Activated CD8-positive, alpha-beta T cell treated with anti-CD3 and anti-CD28 coated beads for 36 hours (primary cell): ENCODE measurements at places on chromosomes 3 and 15. TPM values are rescaled to one million over a fixed set of nuclear protein-coding genes. Genes with fewer than 3 reads are reported as not detected.

DNA sequence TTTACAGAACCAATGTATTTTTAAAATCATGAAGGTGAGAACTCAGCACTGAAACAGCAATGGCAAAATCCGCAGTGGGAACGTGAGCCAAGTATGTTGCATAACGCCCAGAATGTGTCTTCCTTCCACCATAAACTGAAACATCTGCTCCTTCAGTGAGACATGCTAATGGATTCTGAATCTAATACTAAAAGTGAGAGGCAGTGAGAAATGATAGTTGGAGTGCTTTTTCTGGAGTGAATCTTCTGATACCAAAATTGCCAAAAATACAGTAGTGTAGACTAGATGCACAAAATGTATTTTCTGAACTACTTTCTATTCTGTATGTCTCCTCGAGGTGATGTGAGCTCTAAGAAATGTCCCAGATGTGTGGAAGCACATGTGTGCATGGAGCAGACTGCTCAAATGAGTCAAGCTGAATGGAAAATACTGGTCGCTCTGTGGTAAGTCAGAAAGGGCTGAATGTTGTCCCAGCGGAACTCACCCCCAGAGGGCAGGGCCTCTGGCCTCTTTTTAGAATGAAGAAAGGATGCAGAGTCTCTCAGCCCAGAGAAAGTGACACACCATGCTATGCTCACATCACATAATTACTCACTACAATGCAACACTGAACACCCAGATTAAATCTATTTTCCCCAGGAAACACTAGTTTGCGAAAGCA, 73.0 kb downstream of the ATP10A start:
- no peaks in the 10 kb centered on the region for H3K27me3 ChIP-seq
- DNase-seq: peak; percentile 80
- peaks cover 1% of the 10 kb centered on the region for H3K36me3 ChIP-seq
- peaks cover 54% of the 10 kb centered on the region for H3K4me1 ChIP-seq
- peak overlapping the region; percentile 33 for H3K27ac ChIP-seq
- H3K4me3 ChIP-seq: no peak overlapping the region

The TPRG1 gene
- 3.0 TPM for total RNA-seq

- H3K27ac ChIP-seq: no peak overlapping the region
- H3K36me3 ChIP-seq: no peaks in the 10 kb centered on the region
- H3K4me1 ChIP-seq: peaks cover 31% of the 10 kb centered on the region
- H3K27me3 ChIP-seq: no peaks in the 10 kb centered on the region
- H3K4me3 ChIP-seq: no peak overlapping the region
These were observed 324.3 kb downstream of the CHST2 start for GRCh38 chr3:143443851-143444331.

GRCh38 chr3:6921066-6921465, 60.2 kb downstream of the GRM7 start:
- DNase-seq: no peak
- H3K4me3 ChIP-seq: no peak overlapping the region
- no peak overlapping the region for H3K27ac ChIP-seq
- H3K36me3 ChIP-seq: no peaks in the 10 kb centered on the region
- H3K4me1 ChIP-seq: no peaks in the 10 kb centered on the region

- DNase-seq: no peak
- H3K4me3 ChIP-seq: no peak overlapping the region
- no peaks in the 10 kb centered on the region for H3K36me3 ChIP-seq
- H3K27ac ChIP-seq: no peak overlapping the region
- H3K4me1 ChIP-seq: peaks cover 14% of the 10 kb centered on the region
These were observed 73.3 kb upstream of the AKAP13 start for GRCh38 chr15:85306946-85307686.

- no peak overlapping the region for H3K4me3 ChIP-seq
- peaks cover 8% of the 10 kb centered on the region for H3K36me3 ChIP-seq
- H3K4me1 ChIP-seq: peaks cover 13% of the 10 kb centered on the region
These were observed 76.2 kb downstream of the CCK start for GRCh38 chr3:42189736-42190135.

DNA sequence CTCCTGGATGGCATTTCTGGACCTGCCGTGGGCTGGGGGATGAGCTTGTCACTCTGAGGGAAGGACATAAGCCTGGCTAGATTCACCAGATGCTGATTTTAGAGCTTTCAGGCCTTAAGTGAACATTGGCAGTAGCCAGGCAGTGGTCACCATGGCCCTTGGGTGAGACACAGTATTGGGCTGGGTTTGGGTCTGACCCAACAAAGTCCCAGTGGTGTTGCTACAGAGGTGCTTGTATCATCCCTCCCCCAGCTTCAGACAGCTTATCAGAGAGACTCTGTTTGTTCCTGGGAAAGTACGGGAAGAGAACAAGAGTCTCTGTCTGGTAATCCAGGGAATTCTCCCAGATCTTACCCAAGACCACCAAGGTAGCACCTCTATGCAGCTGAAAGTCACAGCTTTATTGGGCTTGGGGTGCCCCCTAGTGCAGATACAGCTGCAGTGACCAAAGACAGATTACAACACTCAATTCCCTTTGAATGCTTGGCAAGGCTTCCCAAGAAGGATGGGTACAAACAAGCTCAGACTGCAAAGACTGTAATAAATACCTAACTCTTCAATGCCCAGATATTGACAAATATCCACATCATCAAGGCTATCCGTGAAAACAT, 9.8 kb upstream of the RUVBL1 start:
- H3K4me3 ChIP-seq: no peak overlapping the region
- H3K36me3 ChIP-seq: no peaks in the 10 kb centered on the region
- H3K4me1 ChIP-seq: no peaks in the 10 kb centered on the region
- no peak overlapping the region for H3K27ac ChIP-seq
- H3K27me3 ChIP-seq: no peaks in the 10 kb centered on the region

- H3K4me1 ChIP-seq: peaks cover 74% of the 10 kb centered on the region
- DNase-seq: no peak
- no peaks in the 10 kb centered on the region for H3K27me3 ChIP-seq
- H3K36me3 ChIP-seq: peaks cover 12% of the 10 kb centered on the region
- no peak overlapping the region for H3K4me3 ChIP-seq
These were observed 65.9 kb upstream of the ARHGEF3 start for GRCh38 chr3:56867671-56868070.

DNA sequence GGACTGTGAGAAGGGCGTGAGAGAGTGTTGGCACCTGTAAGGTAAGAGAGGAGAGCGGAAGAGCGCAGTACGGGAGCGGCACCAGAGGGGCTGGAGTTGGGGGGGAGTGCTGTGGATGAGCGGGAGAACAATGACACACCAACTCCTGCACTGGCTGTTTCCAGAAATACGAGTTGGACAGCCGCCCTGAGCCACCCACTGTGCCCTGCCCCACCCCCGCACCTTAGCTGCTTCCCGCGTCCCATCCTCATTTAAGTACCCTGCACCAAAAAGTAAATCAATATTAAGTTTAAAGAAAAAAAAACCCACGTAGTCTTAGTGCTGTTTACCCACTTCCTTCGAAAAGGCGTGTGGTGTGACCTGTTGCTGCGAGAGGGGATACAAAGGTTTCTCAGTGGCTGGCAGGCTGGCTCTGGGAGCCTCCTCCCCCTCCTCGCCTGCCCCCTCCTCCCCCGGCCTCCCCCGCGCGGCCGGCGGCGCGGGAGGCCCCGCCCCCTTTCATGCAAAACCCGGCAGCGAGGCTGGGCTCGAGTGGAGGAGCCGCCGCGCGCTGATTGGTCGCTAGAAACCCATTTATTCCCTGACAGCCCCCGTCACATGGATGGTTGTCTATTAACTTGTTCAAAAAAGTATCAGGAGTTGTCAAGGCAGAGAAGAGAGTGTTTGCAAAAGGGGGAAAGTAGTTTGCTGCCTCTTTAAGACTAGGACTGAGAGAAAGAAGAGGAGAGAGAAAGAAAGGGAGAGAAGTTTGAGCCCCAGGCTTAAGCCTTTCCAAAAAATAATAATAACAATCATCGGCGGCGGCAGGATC, at the start of gene SOX2:
Gene SOX2, plus strand, starts transcription at position 601 of the 811 bp plus-strand sequence. CDS start 436 bp downstream, outside the sequence.
- no peak within 1 kb of the TSS for H3K4me3 ChIP-seq
- peaks cover 5% of the 10 kb centered on the region for H3K4me1 ChIP-seq
- H3K36me3 ChIP-seq: peaks cover 3% of the 10 kb centered on the region
- H3K27ac ChIP-seq: no peak within 1 kb of the TSS
- no peak for DNase-seq
- H3K27me3 ChIP-seq: peaks cover 51% of the 10 kb centered on the region

- no peak overlapping the region for H3K4me3 ChIP-seq
- H3K27ac ChIP-seq: no peak overlapping the region
- no peaks in the 10 kb centered on the region for H3K27me3 ChIP-seq
- peaks cover 69% of the 10 kb centered on the region for H3K4me1 ChIP-seq
- H3K36me3 ChIP-seq: peaks cover 33% of the 10 kb centered on the region
These were observed 51.6 kb upstream of the ACKR4 start for GRCh38 chr3:132545471-132545870.

DNA sequence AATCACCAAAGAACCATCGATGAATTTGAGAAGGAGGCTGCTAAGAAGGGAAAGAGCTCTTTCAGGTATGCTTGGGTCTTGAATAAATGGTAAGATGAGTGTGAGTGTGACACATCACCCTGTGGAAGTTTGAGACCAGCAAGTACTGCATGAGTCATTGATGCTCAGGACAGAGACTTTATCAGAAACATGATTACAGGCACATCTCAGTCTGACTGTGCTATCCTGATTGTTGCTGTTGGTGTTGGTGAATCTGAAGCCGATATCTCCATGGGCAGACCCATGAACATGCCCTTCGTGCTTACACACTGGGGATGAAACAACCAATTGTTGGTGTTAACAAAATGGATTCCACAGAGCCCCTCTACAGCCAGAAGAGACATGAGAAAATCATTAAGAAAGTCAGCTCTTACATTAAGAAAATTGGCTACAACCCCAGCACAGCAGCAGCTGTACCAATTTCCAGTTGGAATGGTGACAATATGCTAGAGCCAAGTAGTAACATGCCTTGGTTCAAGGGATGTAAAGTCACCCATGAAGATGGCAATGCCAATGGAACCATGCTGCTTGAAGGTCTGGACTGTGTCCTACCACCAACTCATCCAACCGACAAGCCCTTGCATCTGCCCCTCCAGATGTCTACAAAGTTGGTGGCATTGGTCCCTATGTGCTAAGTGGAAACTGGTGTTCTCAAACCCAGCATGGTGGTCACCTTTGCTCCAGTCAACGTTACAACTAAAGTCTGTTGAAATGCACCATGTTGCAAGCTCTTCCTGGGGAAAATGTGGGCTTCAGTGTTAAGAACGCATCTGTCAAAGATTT, 20.5 kb downstream of the TM4SF4 start:
- no peaks in the 10 kb centered on the region for H3K36me3 ChIP-seq
- no peak for DNase-seq
- H3K27me3 ChIP-seq: peaks cover 12% of the 10 kb centered on the region
- no peak overlapping the region for H3K4me3 ChIP-seq
- no peaks in the 10 kb centered on the region for H3K4me1 ChIP-seq

- H3K36me3 ChIP-seq: no peaks in the 10 kb centered on the region
- H3K4me1 ChIP-seq: no peaks in the 10 kb centered on the region
- H3K4me3 ChIP-seq: no peak overlapping the region
- no peak overlapping the region for H3K27ac ChIP-seq
- no peak for DNase-seq
These were observed 96.7 kb upstream of the PPP2R3A start for GRCh38 chr3:135868801-135869200.

The FOXB1 gene
- total RNA-seq: 0.36 TPM
